Activated CD4-positive, alpha-beta T cell treated with anti-CD3 and anti-CD28 coated beads for 36 hours (primary cell): ENCODE measurements at places on chromosomes 5 and 9. TPM values are rescaled to one million over a fixed set of nuclear protein-coding genes. Genes with fewer than 3 reads are reported as not detected.

Gene GTF3C5
- 81.3 TPM for total RNA-seq

Gene F12
- 3.4 TPM for total RNA-seq

Gene MARCOL
- not detected for total RNA-seq

Gene NUP155
- 94.9 TPM for total RNA-seq

Gene SCGB3A1
- total RNA-seq: not detected

Gene LURAP1L
- total RNA-seq: not detected

Gene SPATA31D4
- total RNA-seq: not detected

Gene LCN6
- total RNA-seq: not detected

Gene CKMT2
- total RNA-seq: not detected

Gene IL13
- total RNA-seq: 3.9 TPM

Gene CCL28
- 13.9 TPM for total RNA-seq

Gene C9orf153
- 0.25 TPM for total RNA-seq

Gene NTNG2
- 2.0 TPM for total RNA-seq

Gene LRRC14B
- total RNA-seq: not detected

Gene TUSC1
- 0.59 TPM for total RNA-seq

Gene PDGFRB
- not detected for total RNA-seq

Gene CERCAM
- total RNA-seq: 0.75 TPM

Gene ADGRD2
- not detected for total RNA-seq

Gene FOXD4L5
- not detected for total RNA-seq

Gene ZER1
- total RNA-seq: 17.1 TPM

Gene FBP2
- not detected for total RNA-seq

Gene TEX53
- not detected for total RNA-seq

Gene PCDHGC3
- 0.34 TPM for total RNA-seq

Gene ZCCHC7
- 29.9 TPM for total RNA-seq

Gene RPL35
- total RNA-seq: 2,227 TPM

Gene OTP
- not detected for total RNA-seq

Gene DNAI1
- total RNA-seq: 0.34 TPM

Gene MPDZ
- total RNA-seq: not detected

Gene IFNA17
- total RNA-seq: not detected

Gene PTGES
- total RNA-seq: 0.09 TPM

Gene FBXL17
- total RNA-seq: 6.6 TPM
